Hematopoietic multipotent progenitor cell treated with erythropoietin and hydrocortisone succinate and interleukin-3 and kit ligand, for 15 days (in vitro differentiated cells): ENCODE measurements at places on chromosomes 5 and 9.

DNA sequence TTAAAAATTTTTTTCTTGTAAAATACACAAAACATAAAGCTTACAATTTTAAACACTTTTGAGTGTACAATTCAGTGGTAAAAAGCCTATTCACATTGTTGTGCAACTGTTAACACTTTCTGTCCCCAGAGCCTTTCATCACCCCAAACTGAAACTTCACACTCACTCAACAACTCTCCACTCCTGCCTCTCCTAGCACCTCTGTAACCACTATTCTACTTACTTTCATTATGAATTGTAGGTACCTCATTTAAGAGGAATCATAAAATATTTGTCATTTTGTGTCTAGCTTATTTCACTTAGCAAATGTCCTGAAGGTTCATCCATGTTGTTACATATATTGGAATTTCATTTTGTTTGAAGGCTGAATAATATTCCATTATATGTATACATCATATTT, 4.3 kb upstream of the ZNF510 start:
- DNase-seq = no peak

DNA sequence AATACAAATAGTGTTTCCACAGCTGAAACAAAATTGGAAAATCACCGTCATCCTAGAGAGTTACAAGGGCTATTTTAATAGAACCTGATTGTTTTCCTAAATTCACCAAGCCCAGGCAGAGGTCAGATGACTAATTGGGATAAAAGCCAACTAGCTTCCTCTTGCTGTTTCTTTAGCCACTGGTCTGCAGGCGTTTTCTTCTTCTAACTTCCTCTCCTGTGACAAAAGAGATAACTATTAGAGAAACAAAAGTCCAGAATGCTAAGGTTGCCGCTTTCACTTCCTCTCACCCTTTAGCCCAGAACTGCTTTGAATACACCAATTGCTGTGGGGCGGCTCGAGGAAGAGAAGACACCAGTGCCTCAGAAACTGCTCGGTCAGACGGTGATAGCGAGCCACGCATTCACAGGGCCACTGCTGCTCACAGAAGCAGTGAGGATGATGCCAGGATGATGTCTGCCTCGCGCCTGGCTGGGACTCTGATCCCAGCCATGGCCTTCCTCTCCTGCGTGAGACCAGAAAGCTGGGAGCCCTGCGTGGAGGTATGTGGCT, at the start of gene TLR4:
Gene TLR4 (plus strand): TSS at position 380 of the 552 bp plus-strand sequence. CDS start 70 bp downstream, at position 450.
- DNase-seq = no peak

DNA sequence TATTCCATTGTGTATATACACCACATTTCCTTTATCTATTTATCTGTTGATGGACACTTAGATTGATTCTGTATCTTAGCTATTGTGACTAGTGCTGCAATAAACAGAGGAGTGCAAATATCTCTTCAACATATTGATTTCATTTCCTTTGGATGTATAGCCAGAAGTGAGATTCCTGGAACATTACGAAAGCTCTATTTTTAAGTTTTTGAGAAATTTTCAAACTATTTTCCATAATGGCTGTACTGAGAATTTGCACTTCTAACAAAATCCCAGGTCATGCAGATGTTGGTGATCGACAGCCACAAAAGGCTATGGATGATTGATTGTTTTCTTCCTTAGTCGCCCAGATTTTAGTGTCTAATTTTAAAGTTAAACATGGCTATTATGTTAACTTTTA, 132.7 kb upstream of the MTAP start:
- no peak for DNase-seq

DNA sequence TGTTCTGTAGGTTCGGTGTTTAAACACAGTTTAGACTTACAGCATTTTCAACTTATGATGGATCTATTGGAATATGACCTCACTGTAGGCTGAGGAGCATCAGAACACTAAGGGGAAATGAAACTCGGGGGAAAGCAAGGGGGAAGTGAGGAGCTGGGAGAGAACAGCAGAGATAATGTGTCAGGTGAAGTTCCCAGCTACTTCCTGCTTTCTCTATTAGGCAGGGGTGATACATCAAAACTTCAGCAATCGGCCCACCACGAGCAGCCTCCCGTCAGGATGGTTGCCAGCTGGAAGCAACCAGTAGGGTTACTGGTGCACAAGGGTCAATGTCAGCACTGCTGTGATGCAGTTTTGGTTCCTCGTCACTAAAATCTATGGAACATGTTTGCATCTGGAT, 34.3 kb downstream of the FAT2 start:
- DNase-seq = no peak

- DNase-seq = no peak
These were observed 26.7 kb downstream of the F2R start for GRCh38 chr5:76742583-76742982.

DNA sequence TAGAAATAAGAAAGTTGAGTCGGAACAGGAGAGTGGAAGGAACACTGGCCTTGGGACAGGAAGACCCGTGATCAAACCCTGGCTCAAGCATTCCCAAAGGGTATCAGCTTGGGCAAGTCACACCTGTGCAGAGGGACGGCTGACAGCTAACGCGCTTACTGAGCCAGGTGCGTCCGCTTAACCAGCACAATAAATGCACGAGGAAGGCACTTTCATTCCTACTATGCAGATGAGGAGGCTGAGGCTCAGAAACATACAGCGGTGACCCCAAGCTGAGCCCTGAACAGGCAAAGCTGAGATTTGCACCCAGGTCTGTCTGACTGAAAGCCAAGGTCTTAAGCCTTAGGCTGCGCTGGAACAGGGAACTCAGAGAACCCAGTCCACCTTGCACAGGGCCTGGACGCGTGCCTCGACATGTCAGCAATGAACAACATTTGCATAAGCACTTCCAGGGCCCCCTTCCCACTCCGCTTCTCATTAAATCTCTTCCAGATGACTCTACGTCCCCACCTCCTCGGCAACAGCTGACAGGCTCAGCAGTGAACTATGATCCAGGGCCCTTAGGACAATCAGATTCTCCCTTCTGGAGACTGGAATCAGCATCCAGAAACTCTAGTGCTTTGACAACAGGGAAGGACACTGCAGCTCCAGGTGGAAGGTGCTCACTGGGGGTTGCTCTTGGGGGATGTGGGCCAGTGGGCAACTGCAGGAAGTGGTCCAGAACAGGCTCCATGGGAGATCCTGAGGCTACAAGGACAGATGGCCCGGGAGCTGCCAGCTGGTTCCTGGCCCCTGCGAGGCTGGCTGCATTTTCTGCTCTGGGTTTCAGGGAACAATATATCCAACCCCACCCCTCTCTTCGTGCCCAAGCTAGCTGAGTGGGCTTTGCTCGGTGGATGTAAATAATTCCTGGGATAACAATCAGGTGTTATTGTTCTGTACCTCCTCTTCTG, 35.2 kb downstream of the SH3PXD2B start:
- no peak for DNase-seq

- no peak for DNase-seq
These were observed 98.2 kb downstream of the USP20 start for GRCh38 chr9:129933185-129934040.

DNA sequence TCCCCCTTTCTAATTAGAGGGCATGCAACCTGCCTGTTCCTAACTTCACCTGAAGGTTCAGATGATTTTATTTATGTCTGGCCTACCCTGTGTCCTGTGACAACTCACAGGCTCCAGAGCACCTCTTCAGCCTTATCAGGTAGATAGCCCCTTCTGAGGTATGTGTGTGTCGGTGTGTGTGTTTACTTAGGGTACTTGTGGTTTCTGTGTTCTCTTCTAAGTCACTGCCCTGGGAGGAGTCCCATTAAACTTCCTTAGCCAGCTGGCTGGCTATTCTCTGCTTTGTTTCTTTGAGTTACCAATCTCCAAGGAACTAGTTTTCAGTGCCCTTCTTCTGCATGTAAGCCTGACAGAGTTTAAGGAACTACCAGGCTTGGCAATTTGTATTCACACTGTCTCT, 74.9 kb downstream of the UNC13B start:
- no peak for DNase-seq

DNA sequence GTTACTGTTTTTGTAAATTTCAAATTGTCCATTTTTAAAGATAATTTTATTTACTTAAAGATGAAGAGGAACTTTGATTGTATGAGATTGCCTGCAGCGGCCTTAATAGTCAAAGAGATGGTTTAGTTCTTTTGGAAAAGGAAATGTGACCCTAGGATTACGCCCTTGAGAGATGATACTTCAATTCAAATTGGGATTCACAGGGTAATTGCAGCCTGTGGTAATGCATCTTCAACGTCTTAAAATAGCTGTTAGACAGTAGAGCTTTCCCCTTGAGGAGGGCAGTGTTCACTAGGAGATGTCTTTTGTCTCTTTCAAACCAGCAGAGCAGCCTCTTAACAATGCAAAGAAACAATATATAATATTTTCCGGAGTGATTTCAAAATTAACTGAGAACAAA, 127.1 kb downstream of the TAF11L14 start:
- DNase-seq = no peak

DNA sequence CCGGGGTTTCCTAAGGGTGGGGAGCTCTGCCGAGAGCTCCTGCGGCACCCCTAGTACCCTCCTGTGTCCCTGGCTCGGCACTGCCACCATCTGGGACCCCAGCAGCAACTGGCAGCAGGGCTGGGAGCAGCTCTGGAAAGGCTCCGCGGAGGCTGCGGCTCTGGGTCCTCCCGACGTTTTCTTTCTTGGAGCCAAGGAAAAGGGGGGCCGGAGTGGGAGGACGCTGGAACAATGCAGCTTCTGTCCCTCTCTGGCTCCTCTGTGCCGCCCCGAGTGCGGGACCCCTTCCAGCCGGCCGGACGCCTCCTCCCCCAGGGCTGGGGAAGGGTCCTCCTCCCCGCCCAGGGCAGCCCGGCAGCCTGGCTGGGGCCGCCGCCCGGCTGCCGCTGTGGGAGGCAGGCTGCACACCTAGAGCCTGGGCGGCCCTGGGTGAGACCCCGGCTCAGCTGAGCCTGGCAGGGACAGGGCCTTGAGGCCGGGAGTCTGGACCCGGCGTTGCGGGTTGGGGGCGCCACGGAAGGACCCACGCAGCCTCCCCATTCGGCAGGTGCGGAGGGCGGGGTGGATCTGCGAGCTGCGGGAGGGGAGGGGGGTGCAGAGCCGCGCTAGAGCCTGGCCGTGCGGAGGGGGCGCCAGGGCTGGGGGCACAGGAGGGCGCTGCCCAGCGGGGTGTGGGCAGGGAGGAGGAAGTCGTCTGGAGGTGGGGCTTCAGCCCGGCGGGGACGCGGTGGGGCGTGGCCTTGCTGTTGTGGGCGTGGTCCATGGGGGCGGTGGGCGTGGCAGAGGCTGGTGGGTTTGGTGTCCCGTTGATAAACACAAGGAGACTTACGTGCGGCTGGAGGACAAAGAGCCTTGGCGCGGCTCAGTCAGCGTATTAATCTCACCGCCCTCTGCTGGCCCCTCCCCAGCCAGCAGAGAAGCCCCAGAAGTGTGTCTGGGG, 15.1 kb downstream of the GPSM1 start:
- peak; percentile 81 for DNase-seq

- no peak for DNase-seq
These were observed 170.1 kb downstream of the GOLPH3 start for GRCh38 chr5:32003981-32004380.

DNA sequence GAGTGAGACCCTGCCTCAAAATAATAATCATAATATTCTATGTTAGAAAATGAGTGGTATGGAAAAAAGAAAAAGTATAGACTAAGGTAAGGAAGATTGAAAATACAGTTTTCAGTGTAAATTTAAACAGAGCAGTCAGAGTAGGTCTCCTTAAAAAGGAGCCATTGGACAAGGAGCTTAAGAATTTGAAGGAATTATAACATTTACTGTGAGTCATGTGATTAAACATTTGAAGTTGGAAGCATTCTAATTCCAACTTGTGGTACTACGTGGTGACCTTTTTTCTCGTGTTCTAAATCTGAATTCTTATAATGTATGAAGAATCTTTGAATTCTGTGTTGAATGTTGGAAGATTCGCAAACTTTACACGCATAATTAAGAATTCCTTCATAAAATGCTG, 39.3 kb upstream of the TMEM171 start:
- DNase-seq = no peak
